ENCODE measurements at places on chromosomes 3 and 15.
A peak's percentile ranks its signal among the peaks of the same experiment; 100 is the strongest.

DNA sequence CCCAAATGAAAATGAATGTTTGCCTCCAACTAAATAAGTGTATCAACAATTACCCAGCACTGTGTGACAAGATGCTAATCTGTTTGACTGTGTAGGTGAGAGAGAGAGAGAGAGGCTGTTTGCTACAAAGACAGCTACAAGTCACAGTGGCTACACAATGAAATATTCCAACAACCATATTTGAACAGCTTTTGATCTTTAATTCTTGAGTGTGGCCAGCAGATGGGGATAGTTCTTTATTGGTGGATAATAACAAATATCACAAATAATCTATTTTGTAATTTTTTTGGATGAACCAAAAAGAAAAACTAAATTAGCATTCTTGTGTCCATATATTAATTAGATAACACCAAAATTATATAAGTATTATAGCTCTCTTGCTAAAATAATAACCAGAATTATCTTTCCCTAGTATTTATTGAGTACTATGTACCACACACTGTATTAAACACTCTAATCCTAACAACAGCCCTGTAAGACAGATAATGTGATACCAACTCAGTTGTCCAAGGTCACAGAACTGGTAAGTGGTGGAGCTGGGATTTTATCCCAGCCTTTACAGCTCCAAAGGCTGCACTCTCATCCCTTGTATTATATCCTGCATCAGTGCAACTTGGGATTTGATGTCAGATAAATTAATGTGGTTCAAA, 61.9 kb upstream of the C3orf80 start:
- DNase-seq = peak; percentile 27

DNA sequence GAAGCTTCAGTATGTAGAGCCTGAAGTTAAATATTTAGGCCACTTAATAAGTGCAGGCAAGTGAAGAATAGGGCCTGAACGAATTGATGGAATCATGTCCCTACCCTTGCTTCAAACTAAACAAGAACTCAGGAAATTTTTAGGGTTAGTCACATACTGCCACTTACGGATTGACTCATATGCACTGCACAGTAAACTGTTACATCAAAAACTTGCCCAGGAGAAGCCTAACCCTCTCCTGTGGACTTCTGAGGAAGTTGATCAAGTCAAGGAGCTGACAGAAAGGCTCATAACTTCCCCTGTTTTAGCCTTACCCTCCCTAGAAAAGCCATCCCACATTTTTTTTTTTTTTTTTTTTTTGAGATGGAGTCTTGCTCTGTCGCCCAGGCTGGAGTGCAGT, 20.6 kb upstream of the KBTBD12 start:
- DNase-seq = no peak

GRCh38 chr3:152742368-152743347, 92.3 kb upstream of the P2RY1 start:
- DNase-seq = no peak

- no peak for DNase-seq
Observed at GRCh38 chr15:73046073-73046472, 6.2 kb upstream of the NEO1 start.

DNA sequence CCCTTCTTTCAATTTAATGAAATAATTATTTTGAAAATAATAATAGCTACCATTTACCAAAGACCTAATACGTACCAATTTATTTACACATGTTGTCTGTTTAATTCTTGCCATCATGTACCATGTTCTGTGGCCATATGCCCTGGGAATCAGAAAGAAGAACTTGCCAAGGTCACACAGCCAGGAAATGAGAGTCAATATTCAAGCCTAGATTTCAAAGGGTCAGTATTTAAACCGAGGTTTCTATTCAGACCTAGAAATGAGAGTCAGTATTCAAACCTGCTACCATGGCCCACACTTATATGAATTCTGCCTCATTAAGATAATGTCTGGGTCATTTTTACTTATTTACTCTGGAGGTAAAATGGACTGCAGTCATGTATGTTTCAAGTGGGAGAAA, 103.6 kb upstream of the TBL1XR1 start:
- no peak for DNase-seq

DNA sequence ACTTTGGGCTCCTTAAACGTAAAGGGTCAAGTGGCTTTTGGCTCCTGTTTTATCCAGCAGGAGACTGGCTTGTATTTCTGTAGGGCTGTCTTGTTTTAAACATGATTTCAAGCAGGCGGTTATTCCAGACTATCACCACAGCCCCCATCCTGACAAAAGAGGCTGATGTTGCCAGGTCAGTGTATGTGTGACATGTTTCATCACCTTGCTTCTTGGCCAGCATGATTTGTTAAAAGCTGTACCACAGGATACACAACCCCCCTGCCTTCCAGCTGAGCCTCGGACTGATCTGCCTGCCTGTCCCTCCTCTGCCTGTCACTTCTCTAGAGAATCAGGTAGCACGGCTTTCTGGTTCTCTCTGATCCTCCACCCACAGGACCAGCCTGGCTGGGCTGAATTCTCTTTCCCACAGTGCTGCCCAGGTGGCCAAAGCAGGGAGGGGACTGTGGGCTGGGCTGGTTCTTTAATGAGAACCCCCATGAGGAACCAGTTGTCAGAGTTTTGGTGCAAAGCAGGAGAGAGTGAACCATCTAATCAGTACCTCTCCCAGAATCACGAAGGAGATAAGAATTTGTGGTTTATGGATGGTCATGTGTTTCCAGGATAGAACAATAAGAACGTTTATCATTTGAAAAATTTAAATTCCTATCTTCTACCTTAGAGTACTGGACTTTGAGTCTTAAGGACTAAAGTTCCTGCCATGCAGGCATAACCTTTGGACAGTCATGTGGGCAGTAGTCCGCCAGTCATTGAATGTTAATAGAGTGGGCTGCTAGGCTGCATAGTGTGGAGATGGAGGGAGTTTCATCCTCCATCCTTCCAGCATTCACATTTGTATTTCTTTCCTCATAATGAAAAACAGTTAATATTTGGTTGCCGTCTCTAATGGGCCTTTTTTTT, 8.8 kb downstream of the ABHD6 start:
- no peak for DNase-seq

DNA sequence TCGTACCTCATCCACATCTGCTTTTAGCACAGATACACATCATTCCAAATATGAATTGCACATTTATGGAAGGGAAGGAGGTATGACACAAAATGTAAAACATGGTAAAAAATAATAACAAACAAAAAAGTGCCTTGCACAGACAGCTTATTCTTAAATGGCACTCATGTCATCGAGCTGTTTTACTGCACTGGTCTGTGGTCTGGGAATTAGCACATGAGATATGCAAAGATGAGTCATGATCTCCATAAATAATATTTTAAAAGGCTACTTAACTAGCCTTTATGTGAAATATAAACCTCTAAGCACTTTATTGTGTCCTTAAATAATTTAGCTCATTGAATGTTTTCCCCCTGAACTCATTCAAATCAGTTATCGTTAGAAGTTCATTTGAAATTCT, 142.2 kb upstream of the ZNF385D start:
- DNase-seq = no peak

Measured in GM10248 (cell line).